Hair follicular keratinocyte (primary cell): ENCODE measurements at places on chromosomes 13 and 19. TPM values are rescaled to one million over a fixed set of nuclear protein-coding genes. Genes with fewer than 3 reads are reported as not detected.

PEAK3 gene
- total RNA-seq, result not detected in 2 replicates

MBD3L4 gene
- not detected in 2 replicates for total RNA-seq

MAG gene
- not detected in 2 replicates for total RNA-seq

FCAR gene
- not detected in 2 replicates for total RNA-seq

STOML3 gene
- total RNA-seq, result not detected in 2 replicates

TUBA3C gene
- total RNA-seq, result not detected in 2 replicates

CCNA1 gene
- total RNA-seq, result 12.6 and 18.2 TPM in 2 replicates
